RPMI7951 (cell line): ENCODE measurements at places on chromosomes 5 and 9. TPM values are rescaled to one million over a fixed set of nuclear protein-coding genes. Genes with fewer than 3 reads are reported as not detected.

LCN1 gene
- not detected in 2 replicates for total RNA-seq

SMIM27 gene
- 8.8 and 9.1 TPM in 2 replicates for total RNA-seq

PLEKHG4B gene
- total RNA-seq: 2.3 TPM in 2 replicates

ROR2 gene
- total RNA-seq: 0.10 and 0.12 TPM in 2 replicates

PCDHGC3 gene
- total RNA-seq: 75.6 and 81.8 TPM in 2 replicates
